ENCODE measurements at places on chromosomes 12 and 14.

GRCh38 chr12:130199581-130200390 is 37.5 kb downstream of the FZD10 start:
- no peak for DNase-seq

DNA sequence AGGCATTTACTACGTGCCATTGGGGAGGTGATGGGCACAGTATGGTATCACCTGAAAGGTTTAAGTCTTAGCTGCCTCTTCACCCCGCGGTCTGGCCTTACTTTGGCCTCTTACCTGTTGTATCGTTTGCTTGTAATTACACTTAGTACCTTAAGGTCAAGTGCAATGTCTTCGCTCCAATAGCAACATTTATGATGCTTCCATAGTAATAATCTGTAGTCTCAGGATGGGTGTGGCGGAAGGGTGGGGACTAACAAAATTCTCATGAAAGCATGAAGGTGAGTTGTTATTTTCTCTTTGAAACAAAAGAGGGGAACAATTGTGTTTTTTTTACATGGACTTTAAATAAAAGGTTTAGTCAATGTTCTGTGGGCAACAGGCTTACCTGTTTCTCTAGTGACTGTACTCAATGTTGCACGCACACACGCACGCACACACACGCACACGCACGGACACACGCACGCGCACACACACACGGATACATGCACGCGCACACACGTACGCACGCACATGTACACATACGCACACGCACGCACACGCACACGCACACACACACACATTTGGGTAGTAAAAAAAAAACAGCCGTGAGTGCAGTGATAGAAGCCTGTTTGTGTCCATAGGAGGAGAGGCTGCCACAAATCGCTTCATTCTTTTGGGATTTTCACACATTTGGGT is 91.4 kb downstream of the DNAH10 start:
- DNase-seq = no peak

DNA sequence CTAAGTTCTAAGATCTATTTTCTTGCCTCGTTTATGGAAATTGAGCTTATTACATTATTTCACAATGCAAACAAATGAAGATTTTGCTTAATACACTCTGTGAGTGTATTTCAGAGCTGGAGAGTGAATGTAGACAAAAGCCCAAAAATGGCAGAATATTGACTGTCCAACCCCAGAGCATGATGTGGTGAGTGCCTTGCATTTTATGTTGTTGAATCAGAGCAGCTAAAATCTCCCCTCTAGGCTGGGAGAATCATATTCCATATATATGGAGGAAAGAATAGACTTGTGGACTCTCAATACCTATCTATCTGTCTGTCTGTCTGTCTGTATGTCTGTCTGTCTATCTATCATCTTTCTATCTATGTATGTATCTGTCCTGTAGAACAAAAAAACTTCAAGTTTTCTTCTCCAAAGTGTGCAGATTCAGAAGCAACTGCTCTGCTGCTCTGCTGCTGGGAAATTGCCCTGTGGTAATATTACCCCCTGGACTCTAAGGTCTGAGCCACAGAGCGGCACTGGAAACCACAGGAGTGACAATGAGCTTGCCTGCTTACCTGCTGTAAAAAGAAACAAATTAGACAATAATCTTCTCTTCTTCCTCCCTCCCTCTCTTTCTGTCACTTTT is 209.4 kb upstream of the PRICKLE1 start:
- DNase-seq = no peak

- DNase-seq = no peak
These were observed 1321.5 kb upstream of the FLRT2 start for GRCh38 chr14:84208451-84208850.

DNA sequence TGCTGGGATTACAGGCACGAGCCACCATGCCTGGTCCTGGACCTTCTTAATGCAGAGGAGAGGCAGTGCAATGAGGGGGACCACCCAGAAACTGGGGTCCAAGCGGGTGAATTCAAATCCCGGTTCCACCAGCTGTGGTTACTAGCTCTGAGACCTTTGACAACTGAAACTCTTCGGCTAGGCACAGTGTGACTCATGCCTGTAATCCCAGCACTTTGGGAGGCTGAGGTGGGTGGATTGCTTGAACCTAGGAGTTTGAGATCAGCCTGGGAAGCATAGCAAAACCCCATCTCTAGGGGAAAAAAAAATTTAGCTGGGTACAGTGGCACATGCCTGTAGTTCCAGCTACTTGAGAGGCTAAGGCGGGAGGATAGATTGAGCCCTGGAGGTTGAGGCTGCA is 5.0 kb upstream of the CD4 start:
- no peak for DNase-seq

DNA sequence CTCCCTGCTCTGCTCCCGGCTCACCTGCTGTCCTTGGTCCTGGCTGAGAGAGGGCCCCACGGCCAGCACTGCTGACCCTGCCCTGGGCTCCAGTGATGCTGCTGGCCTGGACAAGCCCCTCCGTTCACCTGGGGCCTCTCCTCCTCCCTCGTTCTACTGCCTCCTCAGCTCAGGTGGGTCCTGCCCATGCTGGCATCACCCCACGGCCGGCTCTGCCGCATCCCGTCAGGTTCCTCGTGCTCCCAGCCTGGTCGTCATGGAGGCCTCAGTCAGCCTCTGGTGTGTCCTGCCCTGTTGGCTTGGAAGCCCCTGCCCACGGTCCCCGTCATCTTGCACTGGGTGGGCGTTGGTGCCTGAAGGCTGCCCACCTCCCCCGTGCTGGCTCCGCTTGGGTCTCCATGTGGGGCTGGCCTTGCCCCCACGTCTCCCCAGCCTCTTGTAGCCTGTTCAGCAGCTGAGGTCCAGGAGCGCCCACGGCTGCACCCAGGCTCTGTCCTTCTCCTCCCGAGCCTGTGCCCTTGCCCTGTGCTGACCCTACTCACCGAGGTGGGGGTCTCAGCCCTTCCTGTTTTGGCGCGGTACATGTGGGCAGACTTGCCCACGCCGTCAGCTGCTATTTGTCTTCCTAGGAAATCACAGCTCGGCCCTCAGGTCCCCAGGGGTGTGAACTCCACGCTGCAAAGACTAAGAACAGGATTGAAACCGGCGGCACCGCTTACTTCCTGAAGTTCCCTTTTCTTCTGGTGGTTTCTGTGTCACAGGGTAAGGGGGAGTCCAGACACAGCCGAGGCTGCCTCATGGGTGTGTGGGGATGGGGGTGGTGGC is 121.6 kb downstream of the TMEM121 start:
- DNase-seq = no peak

GRCh38 chr12:33628087-33628486 is 188.5 kb upstream of the SYT10 start:
- no peak for DNase-seq

All from activated CD4-positive, CD25-positive, alpha-beta regulatory T cell (primary cell).